Mucosa of gallbladder (tissue), 1 donor: ENCODE measurements at places on chromosomes 5 and 9. TPM values are rescaled to one million over a fixed set of nuclear protein-coding genes. Genes with fewer than 3 reads are reported as not detected.

- no peak for DNase-seq
Observed at GRCh38 chr9:117936185-117937130, 232.3 kb downstream of the TLR4 start.

GRCh38 chr5:88140396-88140855 is 128.2 kb downstream of the TMEM161B start:
- no peak for DNase-seq

ADAMTS13 gene
- total RNA-seq = 7.1 TPM

- DNase-seq = no peak
Observed at GRCh38 chr5:81579262-81579924, 171.5 kb downstream of the SSBP2 start.

DOCK8 gene
- 47.2 TPM for total RNA-seq

DNA sequence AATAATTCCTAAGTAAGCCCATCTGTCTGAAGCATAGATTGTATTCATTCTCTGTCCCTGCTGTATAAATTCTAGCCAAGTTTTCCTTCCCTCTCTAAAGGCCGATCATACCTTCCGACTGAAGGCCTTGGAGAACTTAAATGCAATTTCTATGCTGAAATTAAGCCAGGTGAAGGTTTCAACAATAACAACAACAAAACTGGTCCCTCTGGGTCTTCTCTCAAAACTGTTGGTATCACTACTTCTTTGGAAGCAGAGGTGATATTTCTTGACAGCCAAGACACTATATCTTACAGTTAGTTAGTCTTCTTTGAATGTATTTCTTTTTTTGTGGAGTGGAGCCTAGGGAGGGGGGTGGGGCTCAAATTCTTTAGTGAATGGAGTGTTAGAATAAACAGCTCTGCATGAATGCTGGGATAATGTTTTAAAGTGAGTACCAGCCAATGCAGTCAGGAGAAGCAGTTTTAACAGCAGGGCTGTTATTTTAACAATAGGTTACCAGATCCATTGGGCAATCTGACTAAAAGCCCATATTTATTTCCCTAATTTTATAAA is 508.9 kb downstream of the EBF1 start:
- no peak for DNase-seq

GRCh38 chr5:92605591-92605990 is 975.4 kb downstream of the NR2F1-AS1 start:
- no peak for DNase-seq

DNA sequence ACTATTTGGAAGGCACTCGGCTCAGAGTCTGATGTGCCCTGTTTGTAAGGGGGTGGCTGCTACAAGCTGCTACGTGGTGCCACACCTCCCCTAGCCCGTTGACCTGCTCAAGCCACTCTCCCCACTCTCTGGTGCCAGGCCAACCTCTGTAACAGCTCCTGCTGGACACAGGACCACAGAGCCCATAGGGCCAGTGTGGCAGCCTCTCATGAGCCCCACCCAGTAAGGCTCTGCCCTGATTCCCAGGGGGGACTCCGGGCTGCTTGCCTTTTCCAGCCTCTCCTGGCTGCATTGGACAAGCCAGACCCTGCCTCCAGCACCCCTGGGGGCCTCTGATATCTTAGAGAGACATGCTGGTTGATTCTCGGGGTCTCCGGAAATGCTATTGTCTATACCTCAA is 53.3 kb upstream of the ANGPTL2 start:
- no peak for DNase-seq

- DNase-seq = no peak
Observed at GRCh38 chr9:90290716-90291485, 351.7 kb downstream of the DIRAS2 start.
